Ovary (tissue), 10 donors: ENCODE measurements at places on chromosomes 7 and 10. TPM values are rescaled to one million over a fixed set of nuclear protein-coding genes. Genes with fewer than 3 reads are reported as not detected.

GRCh38 chr7:113087071-113087998, 708 bp upstream of the GPR85 start:
- no peak for DNase-seq

- no peak for DNase-seq
These were observed 562.7 kb downstream of the PTPRN2 start for GRCh38 chr7:158024881-158025280.

DNA sequence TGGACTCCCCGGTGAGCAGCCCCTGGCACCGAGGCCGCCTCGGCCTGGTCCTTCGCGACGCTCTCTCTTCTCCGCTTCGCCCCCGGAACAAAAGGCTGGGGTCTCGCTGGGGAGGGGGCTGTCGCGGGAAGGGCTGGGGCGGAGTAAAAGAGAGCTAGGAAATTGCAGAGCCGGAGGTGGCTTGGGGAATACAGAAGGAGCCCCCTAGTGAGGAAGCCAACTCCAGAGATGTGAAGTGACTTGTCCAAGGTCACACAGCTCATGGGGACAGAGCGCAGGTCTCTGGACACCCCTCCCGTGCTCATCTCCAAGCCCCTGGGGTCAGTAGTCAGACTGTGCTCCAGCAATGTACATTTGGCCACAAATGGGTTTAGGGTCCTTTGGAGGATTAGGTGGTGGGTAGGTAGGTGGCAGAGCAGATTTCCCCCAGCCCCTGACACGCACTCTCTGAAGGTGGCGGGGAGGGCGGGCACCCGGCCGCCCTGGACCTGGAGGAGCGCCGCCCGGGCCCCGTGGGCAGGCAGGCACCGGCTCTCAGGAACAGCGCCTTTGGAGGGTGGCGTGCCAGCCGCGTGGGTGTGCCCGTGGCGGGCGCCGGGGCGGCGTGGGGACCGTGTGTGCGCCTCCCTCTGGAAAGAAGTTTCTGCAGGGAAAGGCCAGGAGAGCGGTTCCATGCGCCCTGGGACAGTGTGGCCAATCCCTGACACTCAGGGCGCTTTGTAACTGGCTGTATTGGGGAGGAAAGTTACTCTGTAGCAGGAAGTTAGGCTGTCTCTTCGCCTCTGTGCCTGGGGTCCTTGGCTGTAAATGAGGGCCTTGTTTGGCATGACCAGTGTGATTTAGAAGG, 910 bp downstream of the WIPF3 start:
- DNase-seq = peak; percentile 64

PNLIPRP1 gene
- total RNA-seq = not detected

HOXA3 gene
- total RNA-seq = 26.8 TPM

DNA sequence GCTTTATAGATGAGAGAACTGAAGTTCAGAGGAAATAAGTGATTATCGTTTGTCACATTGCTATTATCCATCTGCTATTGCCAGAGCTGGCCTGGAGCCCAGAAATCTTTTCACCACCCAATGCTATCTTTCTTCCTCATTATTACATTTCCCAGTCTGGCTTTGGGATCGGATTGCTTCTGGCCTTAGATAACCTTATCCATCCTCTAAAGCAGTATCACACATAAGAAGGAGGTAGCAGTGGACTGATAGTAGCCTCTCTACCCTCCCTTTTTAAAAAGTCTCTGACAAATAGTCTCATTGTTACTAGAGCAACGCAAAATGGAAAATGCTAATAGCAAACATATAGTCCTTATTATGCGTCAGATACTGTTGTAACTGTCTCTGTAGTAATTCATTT, 1.3 kb upstream of the CLDN12 start:
- DNase-seq = no peak

- no peak for DNase-seq
These were observed 182.5 kb downstream of the LRMDA start for GRCh38 chr10:75613685-75614504.

ANLN gene
- 0.50 TPM for total RNA-seq

DNA sequence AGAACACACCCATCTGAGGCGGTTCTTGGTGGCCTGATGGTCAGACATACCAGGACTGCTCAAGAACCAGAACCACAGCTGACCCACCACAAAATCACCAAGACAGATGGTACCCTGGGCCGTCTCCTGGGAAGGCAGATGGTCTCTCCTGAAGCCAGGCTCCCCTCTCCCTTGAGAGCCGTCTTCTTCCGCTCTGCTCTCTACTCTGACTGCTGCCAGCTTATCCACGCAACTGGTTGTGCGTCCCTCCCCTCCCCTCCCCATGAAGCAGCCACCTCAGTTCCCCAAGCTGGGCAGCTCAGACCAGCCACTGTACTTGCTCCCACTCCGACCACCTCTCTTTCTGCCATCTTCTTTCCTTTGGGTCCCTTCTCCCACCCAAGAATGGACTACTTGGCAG, 14.0 kb downstream of the PDIA4 start:
- DNase-seq = no peak

DNA sequence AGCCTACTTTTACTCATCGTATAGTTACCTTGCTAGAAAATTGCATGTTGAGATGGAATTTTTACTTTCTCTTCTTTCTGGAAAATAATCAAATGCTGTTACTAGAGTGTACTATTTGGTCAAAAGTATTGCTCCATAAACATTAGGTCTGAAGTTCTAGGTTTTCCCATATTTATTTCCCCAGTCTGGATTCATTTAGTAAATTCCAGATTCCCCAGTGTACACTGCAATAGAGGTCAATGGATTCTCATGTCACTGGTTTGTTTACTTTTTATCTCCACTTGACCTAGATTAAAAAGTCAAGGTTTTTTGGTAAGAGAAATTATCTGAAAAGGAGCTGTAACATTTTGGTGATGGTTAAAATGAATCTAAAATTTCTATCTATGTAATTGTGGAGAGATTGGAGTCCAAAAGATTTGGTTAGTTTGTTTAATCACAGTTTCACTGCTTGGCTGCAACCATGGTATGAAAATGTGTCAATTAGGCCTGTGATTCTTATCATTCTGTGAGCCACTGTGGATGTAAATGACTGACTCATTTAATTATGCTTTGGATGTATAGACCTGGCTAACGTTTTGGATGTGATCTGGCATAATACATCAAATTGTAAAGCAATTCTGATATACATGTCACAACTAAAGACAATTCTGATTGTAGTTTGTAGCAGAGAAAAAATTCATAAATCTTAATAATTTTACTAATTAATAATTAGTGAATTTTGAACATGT, 32.7 kb upstream of the STEAP4 start:
- DNase-seq = no peak

DNA sequence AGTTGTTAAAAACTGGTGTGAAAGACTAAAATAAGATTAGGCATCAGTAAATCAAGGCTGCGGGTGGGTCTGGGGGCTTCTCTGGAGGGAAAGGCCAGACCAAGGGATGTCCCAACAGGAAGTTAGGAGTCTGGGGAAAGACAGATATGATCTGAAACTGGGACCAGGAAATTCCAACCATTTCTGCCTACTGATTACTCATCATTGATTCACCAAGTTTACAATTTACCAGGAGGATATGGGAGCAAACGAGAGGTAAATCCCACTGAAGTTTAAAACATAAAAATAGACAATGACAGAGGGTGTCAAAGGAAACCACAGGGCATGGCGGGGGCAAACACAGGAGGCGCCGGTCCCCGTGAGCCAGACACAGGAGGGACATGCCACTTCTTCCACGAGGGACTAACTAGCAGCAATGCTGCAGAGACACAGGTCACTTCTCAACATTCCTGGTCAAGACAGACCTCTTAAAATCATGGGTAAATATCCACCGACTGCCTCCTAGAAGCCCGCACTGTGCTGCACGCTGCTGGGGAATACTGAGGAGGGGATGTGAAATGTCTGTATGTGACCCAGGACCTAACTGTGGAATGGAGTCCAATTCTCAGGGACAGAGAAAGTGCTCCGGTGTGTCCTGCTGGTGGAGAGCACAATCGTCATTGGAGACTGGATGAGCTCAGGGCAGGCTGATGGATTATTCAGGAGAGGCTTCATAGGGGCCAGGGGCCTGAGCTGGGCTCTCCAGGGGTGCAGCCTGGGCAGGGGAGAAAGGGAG, 153.4 kb upstream of the KLF14 start:
- no peak for DNase-seq

DNA sequence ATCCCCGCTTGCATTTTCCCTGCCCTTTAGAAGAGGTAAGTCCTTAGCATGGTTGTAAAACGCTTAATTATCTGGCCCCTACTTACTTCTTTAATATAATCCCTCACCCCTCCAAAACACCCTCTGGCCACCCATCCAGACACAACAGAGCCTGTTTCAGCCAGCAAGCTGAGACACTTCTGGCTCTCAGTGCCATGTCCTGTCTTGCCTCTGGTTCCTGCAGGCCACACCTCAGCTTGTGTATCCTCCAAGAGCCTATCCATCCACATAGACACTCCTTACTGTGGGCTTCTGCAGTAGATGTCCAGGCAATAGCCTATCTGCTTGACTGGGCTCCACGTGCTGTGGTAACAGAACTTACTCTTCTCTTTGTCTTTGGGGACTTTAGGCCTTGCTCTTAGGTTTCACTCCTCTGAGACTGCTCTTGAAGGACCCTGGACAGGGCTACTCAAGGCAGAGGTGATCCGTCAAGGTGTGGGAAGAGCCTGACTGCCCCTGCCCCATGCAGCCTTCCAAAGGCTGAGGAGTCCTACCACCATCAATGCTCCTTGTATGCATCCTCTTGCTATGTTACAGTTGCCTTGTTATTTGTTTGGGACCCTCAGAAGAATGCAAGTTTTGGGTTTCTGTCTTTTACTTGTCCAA, 149.9 kb downstream of the CHN2 start:
- DNase-seq = no peak

PTPRN2 gene
- total RNA-seq = 4.1 TPM

SUPV3L1 gene
- total RNA-seq = 27.6 TPM

UCMA gene
- total RNA-seq = not detected

DNA sequence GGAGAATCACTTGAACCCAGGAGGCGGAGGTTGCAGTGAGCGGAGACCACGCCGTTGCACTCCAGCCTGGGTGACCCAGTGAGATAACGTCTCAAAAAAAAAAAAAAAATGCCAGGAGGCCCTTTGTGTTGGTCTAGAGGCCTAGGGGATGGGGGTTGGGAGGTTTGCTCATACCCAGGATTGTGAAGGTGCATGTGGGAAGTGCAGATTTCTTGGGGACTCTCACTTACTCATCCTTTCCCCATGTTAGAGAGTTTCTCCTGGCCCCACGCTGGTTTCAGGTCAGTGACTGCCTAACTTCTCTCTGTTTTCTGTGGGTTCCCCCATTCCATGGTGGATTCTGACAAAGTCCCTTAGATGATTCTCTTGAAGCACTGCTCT, 471.5 kb upstream of the CNTNAP2 start:
- no peak for DNase-seq

SPRN gene
- total RNA-seq = 0.20 TPM

- no peak for DNase-seq
These were observed 38.3 kb downstream of the LYZL2 start for GRCh38 chr10:30591249-30591670.

- no peak for DNase-seq
These were observed 50.8 kb downstream of the KCNH2 start for GRCh38 chr7:150927157-150927955.

- no peak for DNase-seq
These were observed 741 bp downstream of the PRAP1 start for GRCh38 chr10:133347710-133348517.

GRCh38 chr7:107815254-107815882, 12.3 kb upstream of the SLC26A3 start:
- DNase-seq = no peak

NPC1L1 gene
- 0.28 TPM for total RNA-seq

GRCh38 chr7:121404348-121404747, 8.2 kb upstream of the FAM3C start:
- DNase-seq = no peak

DNA sequence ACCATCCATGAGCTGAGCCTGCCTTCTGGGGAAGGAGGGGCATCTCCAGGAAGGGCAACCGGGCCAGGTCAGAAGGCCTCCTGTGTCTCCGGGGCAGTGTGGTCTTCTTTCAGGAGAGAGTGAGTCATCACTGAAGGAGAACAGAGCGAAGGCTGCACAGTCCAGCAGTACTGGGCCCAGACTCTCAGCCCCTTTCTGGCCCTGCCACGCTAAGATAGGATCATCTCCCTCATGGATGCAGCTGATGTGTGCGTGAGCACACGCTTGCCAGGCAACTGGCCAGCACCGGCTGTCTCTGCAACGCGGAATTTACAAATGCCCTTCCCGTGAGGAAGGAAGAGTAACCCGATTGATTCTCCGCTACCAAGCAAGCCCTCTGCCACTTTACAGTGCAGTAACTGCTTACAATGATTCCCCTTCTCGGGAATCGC, 328.2 kb downstream of the TNS3 start:
- DNase-seq = peak; percentile 71

GRCh38 chr10:43407148-43407575, 1.8 kb downstream of the HNRNPF start:
- peak; percentile 60 for DNase-seq

DNA sequence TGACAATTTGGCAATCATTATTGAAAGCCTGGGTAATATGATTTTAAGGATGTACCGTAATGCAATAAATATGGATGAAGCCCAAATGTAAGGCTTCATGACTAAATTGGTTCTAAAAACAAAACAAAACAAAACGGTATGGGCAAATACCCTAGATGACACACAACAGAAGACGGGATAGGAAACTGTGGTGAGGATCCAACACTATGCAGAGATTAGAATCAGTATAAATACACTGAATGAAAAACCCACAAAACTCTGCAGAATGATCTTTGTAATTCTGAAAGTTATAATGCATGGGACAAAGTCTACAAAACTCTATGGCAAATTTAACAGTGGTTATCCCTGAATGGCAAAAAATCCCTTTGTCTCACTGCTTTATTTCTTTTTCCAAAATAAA, 57.6 kb downstream of the MALSU1 start:
- no peak for DNase-seq

RBP4 gene
- 4.0 TPM for total RNA-seq

AKR1D1 gene
- total RNA-seq = not detected

- no peak for DNase-seq
These were observed 45.9 kb upstream of the CACNB2 start for GRCh38 chr10:18094332-18094731.

DNA sequence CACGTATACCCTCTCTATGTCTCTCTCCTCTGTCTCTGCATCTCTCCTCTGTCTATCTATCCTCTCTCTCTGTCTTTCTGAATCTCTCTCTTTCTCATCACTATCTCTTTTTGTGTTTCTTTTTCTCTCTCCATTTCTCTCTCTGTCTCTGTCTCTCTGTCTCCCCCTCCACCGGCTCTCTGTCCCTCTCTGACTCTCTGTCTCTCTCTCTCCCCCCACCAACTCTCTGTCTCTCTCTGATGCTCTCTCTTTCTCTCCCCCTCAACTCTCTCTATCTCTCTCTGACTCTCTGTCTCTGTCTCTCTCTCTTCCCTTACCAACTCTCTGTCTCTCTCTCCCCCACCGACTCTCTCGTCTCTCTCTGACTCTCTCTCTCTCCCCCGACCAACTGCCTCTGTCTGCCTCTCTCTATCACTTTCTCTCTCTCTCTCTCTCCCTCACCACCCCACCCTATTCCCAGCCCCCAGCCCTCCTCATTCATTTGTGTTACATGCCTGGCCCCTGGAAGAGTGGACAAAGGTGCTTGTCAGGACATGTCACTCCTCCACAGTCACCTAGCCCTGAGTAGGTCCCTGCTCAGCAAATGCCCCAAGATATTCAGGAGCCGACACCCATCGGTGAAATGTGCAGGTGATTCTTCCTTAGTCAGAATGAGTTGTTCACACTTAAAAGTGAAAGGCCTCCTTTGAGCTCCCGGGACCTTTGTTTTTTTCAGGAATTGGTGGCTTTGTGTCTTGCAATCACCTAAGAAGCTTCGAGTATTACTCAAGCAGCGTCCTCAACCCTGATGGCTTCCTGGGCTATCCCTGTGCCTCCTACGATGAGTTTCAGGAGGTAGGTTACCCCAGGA, 13.6 kb downstream of the PNLIPRP2 start:
- no peak for DNase-seq

PIP gene
- total RNA-seq = not detected
